ENCODE measurements at places on chromosomes 4 and X.

- no peak for DNase-seq
Measured at GRCh38 chr4:37441231-37442061, 196.9 kb downstream of the NWD2 start.

GRCh38 chr4:123399627-123400358, 3.2 kb downstream of the SPRY1 start:
- no peak for DNase-seq

DNA sequence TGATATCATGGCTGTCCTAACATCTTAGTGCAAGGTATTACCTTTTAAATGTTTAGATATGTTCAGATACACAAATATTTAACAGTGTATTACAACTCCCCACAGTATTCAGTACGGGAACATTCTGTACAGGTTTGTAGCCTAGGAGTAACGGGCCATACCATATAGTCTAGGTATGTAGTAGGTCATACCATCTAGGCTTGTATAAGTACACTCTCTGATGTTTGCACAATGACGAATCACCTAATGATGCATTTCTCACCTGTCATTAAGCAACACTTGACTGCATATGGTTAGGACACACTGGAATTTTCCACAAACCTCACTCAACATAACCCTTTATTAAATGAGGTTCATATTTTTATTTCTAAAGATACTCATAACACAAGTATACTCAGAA, 67.7 kb downstream of the THOC2 start:
- DNase-seq, result no peak

- no peak for DNase-seq
Measured at GRCh38 chr4:33649015-33649414, 2595.3 kb downstream of the ARAP2 start.

DNA sequence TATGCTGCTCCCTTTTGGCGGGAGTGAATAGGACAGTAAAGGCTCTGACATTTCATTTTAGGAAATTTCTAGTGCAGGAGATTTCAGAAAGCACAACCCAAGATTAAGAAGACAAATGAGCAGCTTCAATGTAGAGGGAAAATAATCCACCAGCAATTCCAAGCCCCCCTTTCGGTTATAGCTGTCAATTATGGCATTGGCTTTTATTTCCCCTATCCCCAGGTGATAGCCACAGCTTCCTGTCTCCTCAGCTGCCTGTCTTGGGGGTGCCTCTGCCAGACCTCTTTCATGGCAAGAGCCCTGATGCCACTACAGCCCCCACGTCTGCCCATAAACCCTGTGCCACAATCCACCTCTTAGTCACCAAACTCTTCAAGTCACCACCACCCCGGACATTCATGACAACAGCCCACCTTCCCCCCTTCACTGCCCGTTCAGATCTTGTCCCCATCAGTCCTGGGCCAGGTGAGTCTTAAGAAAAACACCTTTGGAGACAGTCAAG, 48.4 kb upstream of the CLNK start:
- DNase-seq, result no peak

All from left renal cortex interstitium (tissue), 4 donors.